ENCODE measurements at places on chromosomes 4 and X.

DNA sequence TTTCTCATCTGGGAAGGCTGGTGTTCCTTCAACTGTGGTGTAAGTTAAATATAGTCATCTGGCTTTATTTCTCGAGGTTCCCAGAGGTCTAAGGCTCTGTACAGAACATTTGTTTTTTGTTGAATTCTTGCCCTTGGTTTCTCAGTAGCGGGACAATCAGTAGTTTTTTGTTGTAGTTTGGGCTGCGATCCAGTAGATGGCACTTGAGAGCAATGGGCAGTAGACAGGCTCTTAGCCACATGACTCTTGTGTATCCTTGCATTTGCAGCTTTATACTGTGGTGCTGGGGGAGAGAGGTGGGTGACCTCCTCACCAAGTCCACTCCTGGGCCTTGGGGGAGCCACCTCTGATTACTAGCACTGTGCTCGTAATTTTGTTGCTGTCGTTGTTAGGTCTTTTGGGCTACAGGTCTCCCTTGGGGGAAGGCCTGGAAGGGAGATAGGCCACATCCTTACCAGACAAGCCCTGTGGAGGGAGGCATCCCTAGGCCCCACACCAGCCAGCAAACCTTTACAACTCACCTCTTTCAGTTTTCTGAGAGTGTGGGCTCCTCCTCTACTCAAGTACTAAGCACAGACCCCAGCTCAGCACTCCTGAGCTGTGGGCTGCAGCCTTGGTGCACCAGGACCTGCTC, 8.1 kb downstream of the ETDB start:
- DNase-seq: no peak

GRCh38 chrX:56798866-56799758, 70.1 kb downstream of the NBDY start:
- DNase-seq: no peak

GRCh38 chr4:43682551-43682950, 766.1 kb downstream of the KCTD8 start:
- no peak for DNase-seq

GRCh38 chrX:142999199-142999701, 26.5 kb upstream of the SPANXN4 start:
- no peak for DNase-seq

GRCh38 chr4:41256740-41257256, at the start of gene UCHL1:
TSS of gene UCHL1 (plus strand) at chr4:41256928. CDS start at chr4:41256977, 49 bp downstream.
- no peak for DNase-seq

DNA sequence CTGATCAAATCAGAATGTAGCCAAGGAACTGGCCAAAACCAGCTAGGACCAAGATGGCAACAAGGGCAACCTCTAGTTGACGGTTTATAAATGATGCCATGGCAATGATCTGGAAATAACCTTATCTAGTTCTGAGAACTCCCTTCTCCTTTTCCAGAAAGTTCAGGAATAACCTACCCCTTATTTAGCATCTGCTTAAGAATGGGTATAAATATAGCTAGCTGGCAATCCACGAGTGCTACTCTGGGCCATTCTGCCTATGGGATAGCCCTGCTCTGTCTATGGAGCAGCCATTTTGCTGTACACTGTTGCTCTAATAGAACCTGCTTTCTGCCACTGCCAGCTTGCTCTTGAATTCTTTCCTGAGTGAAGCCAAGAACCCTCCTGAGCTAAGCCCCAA, 184.4 kb upstream of the TBC1D9 start:
- DNase-seq: no peak

DNA sequence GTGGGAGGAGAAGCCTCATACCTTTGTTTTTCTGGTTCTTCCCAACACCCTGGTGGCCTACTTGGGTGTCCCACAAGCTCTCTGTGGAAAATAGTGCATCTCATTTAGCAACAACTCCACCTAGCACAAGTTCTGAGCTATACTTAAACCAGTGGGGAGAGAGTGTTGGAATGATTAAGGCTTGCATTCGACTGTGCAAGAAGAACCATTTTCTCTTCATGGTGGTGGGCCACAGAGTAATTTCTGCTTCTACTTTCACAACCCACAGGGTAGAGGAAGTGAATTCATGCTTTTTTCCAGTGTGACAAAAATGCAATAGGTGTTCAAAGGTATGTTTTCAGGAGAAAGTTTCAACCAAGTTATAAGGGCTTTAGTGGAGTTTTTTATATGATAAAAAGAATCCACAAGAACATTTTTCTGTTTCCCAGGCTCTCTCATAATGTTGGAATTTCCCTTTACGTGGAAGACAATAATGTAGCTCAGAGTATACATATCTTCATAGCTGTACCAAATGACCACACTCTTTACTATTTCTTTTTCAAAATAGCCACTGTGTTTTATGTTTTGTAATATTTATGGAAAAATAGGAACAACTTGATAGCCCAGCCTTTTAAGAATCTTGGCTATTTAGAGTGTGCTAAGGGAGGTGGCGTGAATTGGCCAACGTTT, 80.3 kb upstream of the HHIP start:
- DNase-seq: no peak
